WTC11 (cell line): ENCODE measurements at places on chromosomes 3 and 15.

- peak; percentile 79 for DNase-seq
These were observed 45.2 kb downstream of the TYRO3 start for GRCh38 chr15:41603941-41604911.

GRCh38 chr15:43266834-43267233, at the start of gene TGM5:
TGM5 (minus strand) TSS chr15:43266928; CDS start chr15:43266849, 79 bp downstream.
- no peak for DNase-seq

GRCh38 chr3:46844881-46845312, 18.3 kb downstream of the MYL3 start:
- DNase-seq, result no peak

DNA sequence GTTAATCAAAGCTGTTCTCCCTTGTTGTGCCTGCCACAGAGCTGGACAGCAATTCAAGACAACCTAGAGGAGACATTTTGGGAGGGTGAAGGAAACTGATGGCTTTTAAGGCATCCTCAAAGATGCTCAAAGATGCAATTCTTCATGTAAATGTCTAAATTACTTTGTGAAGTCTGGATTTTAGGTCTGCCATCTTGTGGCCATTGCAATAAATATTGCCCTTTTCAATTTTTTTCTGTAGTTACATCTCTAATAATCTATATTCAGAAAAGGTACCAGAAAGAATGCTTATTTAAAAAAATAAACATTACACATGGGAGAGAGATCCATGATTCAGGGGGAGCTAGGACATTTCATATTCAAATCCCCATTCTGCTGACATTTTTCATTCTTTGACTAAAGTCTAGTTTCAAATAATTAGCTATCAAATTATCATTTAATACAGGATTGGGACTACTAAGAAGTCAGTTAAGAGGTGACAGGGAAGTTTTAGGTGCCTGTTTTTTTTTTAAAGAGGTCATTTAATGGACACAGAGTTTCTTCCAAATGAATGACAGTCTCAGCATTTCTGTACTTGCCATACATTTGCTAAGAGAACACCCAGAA, 259.8 kb upstream of the WNT5A start:
- DNase-seq, result no peak

DNA sequence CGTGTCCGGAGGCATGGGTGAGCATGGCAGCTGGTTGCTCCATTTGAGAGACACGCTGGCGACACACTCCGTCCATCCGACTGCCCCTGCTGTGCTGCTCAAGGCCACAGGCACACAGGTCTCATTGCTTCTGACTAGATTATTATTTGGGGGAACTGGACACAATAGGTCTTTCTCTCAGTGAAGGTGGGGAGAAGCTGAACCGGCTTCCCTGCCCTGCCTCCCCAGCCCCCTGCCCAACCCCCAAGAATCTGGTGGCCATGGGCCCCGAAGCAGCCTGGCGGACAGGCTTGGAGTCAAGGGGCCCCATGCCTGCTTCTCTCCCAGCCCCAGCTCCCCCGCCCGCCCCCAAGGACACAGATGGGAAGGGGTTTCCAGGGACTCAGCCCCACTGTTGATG, 49.5 kb downstream of the PGPEP1L start:
- DNase-seq, result no peak

GRCh38 chr3:197425485-197426120, 127.2 kb upstream of the DLG1 start:
- DNase-seq, result no peak

- DNase-seq, result no peak
These were observed at the start of gene FAH for GRCh38 chr15:80152896-80153876. FAH (plus strand) TSS chr15:80152999; CDS start chr15:80153055, 56 bp downstream.

DNA sequence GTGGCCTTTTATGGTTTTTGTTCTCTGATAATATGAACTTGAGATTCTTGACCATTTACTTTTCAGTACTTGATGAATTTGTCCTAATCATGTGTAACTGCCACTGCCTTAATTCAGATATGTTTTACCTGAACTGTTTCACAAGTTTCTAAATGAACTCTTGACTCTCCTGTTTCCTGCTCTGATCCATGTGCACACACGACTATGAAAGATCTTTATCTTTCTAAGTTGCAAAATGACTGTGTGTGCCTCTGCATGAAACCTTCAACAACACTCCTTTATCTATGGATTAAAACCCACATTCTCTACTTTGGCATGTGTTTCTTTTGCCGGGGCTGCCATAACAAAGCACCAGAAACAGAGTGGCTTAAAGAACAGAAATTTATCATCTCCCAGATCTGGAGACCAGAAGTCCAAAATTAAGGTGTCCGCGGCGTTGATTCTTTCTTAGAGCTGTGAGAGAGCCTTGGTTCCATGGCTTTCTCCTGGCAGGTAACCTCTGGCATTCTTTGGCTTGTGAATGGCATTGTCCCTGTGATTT, 275.0 kb downstream of the ADAMTSL3 start:
- DNase-seq, result no peak

DNA sequence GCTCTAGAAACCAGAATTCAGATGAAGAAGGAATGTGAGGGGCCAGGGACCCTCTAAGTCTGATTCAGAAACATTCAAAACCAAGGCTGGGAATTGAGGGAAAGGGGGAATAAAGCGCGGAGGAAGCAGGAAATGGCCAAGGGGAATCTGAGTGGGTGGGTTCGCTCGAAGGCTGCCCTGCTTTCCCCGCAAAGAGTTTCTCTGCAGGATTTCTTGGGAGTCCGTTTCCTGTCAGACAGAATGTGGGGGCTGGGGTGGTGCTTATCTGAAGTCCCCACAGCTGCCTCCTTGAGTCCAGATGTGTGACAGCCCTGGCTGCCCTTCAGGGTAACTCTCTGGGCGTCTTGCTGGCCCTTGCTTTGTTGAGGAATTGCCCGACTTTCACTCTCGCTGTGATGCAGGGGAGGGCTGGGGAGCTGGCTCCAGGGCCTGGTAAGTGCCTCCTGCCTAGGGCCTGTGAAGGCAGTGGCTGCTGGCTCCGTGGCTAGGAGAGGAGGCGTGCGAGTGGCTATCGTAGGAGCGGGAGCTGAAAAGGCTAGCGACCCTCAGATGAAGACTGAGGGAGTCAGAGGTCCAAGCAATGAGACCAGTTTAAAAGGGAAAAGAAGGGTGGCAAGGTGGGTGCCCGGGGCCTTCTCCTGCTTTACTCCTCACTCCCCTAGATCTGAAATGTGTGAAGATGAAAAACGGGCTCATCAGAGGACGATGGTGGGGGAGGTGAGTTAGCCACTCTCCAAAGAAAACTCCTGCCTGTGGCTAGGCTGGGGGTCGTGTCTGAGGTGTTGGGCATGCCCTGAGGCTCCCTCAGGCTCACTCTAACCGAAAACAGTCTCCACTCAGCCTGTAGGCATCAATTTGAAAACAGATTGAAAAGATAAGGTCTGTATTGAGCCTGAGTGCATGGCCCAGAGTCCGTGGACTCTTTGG, 143.9 kb upstream of the UMPS start:
- peak; percentile 58 for DNase-seq

GRCh38 chr15:69801144-69801543, 296.6 kb downstream of the TLE3 start:
- DNase-seq, result no peak

GRCh38 chr15:44075535-44075934, 119.5 kb downstream of the FRMD5 start:
- no peak for DNase-seq

GRCh38 chr3:182962166-182962565, 18.2 kb downstream of the DCUN1D1 start:
- no peak for DNase-seq

DNA sequence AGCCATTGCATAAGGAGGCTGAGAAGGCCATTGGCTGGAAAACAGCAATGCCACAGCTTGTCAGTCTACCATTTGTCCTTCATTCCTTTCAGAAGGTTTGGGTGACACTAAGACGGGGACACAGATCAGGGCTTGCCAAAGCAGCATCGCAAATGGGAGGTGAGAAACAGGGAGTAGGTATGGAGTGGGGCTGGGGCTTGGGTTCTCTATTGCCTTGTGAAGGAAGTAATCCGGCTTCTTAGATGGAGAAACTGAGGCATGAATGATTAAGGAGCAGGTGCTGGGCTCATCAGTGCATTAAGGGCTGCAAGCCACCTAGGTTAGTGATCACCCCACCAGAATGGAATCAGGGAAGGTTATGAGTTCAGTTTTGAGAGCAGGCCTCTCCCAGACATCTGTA, 115.6 kb upstream of the NMNAT3 start:
- no peak for DNase-seq

- no peak for DNase-seq
These were observed 420.2 kb downstream of the SI start for GRCh38 chr3:164658125-164658524.

GRCh38 chr3:177633671-177634207, 436.5 kb upstream of the TBL1XR1 start:
- DNase-seq, result no peak

- no peak for DNase-seq
These were observed 90.4 kb downstream of the BDH1 start for GRCh38 chr3:197465197-197465995.

DNA sequence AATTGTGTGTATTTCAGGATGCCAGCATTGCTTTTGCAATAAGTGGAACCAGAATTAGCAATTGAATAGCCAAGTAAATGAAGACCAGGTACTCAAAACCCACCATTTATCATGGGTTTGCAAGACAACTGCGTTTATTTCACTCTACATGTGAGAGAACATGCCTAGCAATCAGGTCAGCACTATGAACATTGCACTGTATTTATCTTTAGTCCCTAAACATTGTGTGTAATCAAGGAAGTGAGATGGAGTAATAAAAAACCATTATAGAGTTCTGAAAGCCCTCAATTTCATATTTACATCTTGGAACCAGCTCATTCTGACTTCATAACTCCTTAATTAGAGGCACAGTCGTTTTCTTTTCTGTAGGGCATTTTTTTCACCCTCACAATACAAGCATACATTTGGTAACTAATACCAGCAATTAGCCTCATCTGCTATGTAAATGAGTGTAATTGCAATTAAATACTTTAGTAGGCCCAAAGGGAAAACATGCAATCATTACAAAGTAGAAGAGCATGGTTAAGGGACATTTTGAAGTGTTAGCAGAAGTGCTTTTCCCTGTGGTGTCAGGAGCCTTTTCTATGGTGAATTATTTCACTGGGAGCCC, 153.1 kb upstream of the DPH6 start:
- no peak for DNase-seq

DNA sequence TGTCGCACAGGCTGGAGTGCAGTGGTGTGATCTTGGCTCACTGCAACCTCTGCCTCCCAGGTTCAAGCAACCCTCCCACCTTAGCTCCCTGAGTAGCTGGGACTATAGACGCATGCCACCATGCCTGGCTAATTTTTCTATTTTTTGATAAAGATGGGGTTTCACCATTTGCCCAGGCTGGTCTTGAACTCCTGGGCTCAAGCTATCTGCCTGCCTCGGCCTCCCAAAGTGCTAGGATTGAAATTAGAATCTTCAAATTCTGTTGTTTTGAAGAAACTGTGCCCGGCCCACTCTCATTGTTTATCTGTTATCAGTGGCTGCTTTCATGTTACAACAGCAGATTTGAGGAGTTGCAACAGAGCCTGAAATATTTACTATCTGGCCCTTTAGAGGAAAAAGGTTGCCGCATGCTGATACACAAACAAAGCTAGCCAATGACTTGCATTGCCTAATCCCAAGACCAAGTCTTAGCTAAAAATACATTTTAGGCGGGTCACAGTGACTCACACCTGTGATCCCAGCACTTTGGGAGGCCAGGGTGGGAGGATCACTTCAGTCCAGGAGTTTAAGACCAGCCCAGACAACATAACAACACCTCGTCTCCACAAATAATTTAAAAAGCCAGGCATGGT, 43.2 kb upstream of the PPP4R2 start:
- DNase-seq, result no peak

- DNase-seq, result no peak
These were observed 18.7 kb downstream of the CRBN start for GRCh38 chr3:3160826-3161225.

- no peak for DNase-seq
These were observed 20.3 kb downstream of the CHMP2B start for GRCh38 chr3:87247430-87247773.

GRCh38 chr3:45647148-45647619, 42.0 kb upstream of the SACM1L start:
- DNase-seq, result no peak

DNA sequence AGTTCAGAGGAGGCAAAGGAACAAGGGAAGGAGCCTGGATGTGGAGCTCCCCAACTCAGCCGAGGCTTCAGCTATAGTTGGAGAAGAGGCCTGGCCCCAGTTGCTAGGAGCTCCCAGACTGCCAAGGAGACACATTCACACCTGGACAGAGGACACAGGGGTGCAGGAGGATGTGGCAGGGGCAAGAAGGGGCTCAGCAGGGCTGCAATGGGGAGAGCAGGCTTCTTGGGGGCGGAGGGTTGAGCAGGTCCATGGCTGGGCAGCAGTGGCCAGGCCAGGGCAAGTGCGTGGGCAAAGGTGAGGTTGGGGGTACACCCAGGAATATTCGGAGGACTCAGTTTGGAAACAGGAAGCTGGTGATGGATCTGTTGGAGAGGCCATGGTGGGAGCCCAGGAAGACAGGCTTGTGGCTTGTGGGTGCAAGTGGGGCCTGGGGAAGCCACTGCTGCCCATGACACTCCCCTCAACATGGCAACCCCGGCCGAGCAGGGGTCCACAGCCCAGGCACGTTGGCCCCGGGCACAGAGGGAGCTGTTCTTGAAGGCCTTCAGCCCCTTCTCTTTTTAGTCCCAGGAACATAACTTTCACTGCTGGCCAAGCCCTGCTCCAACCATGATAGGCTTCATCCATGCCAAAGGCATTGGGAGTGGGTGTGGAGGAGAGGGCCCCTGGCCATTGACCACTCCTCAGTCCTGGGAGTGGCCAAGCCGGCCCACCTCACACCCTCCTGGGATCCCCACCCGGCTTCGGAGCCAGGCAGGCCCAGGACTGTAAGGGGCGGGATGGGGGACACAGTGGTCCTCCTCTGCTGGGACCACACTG, 33.3 kb downstream of the TSPAN3 start:
- DNase-seq, result peak; percentile 4

GRCh38 chr3:132228923-132229322, 88.3 kb upstream of the ACP3 start:
- no peak for DNase-seq

DNA sequence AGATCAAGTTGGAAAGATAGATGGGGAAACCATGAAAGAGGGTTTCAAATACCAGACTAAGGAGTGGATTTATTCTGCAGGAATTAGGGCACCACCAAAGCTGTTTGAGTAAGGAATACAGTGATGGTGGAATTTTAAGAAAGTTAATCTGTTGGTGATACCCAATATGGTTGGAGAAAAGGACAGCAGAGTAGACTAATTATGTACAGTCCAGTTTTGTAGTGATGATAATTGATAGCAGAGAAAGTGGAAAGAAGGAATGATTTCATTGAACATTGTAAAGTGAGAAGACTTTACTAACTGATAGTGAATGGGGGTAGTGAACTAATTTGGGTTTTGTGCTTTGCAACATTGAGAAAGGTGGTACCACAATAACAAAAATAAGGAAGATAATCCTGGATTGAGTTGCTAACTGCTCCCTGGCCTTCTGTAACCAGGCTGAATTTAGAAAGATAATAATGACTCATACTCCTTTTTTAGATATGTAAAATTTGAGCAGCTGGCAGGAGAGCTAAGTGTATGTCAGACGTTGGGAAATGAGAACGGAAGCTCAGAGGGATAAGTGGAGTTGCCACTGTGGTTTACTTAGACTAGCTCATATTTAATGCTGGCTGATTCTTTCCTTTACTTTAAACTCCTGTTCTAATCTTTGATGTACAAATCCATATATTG, 16.9 kb downstream of the TCAIM start:
- DNase-seq, result no peak

- peak; percentile 36 for DNase-seq
These were observed 85.5 kb downstream of the FOXP1 start for GRCh38 chr3:71497971-71498444.
